ENCODE measurements at places on chromosomes 7 and 10.

DNA sequence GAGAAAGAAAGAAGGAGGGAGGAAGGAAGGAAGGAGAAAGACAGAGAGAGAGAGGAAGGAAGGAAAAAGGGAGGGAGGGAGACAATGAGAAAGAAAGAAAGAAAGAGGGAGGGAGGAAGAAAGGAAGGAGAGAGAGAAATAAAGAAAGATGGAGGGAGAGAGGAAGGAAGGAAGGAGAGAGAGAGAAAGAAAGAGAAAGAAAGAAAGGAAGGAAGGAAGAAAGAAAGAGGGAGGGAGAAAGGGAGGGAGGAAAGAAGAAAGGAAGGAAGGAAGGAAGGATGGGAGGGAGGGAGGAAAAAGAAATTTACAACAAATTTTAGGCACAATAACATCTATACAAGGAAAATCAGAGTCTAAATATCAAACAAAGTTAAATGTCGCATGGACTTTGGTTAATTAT, 332.6 kb upstream of the KLF6 start:
- DNase-seq: no peak

GRCh38 chr10:19168584-19168983, 120.0 kb downstream of the MALRD1 start:
- no peak for DNase-seq

DNA sequence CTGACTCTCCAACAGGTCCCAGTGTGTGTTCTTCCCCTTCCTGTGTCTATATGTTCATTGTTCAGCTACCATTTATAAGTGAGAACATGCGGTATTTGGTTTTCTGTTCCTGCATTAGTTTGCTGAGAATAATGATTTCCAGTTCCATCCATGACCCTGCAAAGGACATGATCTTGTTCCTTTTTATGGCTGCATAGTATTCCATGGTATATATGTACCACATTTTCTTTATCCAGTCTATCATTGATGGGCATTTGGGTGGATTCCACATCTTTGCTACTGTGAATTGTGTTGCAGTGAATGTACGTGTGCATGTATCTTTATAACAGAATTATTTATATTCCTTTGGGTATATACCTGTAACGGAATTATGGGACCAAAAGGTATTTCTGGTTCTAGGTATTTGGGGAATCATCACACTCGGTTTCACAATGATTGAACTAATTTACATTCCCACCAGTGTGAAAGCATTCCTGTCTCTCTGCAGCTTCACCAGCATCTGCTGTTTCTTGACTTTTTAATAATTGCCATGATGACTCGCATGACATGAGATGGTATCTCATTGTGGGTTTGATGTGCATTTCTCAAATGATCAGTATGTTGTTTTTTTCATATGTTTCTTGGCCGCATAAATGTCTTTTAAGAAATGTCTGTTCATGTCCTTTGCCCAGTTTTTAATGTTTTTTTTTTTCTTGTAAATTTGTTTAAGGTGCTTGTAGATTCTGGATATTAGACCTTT, 60.2 kb downstream of the LSMEM1 start:
- DNase-seq: no peak

GRCh38 chr7:29080803-29081202, 65.5 kb downstream of the CPVL start:
- peak; percentile 10 for DNase-seq

GRCh38 chr10:49135575-49136313, 1.9 kb upstream of the FAM170B start:
- DNase-seq: peak; percentile 28

DNA sequence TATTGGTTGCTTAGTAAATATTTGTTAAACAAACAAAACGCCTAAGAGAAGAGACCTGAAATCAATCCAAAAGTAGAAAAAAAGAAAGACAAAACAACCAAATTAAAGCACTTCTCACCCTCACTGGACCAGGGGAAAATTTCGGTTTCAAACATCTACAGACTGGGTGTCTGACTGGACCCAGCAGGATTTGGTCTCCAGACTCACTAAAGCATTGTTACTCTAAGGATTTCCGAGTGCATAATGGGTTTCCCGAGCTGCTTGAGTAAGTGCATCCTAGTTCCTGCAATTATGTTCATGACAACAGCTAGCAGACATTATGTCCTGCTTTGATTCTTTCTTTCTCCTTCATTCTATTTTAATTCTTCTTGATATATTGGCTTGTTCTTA, 51.8 kb upstream of the FAM3C start:
- DNase-seq: no peak

DNA sequence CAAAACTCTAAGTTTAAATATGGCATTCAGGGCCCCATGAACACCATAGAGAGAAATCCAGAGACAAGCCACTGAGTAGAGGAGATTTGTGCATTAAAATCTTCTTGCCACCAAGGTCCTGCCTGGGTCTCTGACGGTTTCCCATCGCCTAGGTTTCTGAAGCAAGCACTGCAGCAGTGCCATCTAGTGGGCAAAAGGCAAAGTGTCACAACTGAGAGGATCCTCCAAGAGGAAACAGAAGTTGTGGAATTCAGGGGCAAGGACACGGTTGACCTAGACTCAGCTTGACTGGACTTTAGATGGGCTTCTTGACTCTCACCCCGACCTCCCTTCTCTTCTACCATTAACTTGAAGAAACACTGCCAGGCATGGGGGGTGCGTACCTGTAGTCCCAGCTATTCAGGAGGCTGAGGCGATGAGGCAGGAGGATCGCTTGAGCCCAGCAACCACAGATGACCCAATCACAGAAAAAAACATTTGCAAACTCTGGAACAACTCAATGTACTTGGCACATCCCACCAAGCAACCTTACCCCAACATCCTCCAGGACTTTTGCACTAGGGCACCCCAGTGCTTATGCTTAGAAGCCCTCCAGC, 604.1 kb downstream of the GALNT17 start:
- DNase-seq: peak; percentile 67

GRCh38 chr10:10096296-10096695, 921.4 kb upstream of the CELF2 start:
- DNase-seq: no peak

DNA sequence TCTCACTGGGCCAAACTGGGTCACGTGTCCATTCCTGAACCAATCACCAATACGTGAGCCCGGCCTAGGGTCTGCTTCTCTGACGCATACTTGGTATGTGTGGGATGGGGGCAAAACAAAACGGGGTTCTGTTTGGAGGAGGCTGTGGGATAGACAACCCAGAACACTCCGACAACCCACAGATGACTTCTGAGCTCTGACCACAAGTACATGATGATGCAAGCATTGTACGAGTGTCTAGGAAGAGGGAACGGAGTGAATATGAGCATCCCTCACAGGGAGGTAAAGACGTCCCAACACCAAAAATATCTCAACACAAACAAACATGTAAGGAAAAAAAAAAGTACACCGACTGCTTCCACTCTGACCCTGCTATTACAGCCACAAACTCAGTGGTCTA, 5.6 kb downstream of the DAGLB start:
- DNase-seq: no peak

DNA sequence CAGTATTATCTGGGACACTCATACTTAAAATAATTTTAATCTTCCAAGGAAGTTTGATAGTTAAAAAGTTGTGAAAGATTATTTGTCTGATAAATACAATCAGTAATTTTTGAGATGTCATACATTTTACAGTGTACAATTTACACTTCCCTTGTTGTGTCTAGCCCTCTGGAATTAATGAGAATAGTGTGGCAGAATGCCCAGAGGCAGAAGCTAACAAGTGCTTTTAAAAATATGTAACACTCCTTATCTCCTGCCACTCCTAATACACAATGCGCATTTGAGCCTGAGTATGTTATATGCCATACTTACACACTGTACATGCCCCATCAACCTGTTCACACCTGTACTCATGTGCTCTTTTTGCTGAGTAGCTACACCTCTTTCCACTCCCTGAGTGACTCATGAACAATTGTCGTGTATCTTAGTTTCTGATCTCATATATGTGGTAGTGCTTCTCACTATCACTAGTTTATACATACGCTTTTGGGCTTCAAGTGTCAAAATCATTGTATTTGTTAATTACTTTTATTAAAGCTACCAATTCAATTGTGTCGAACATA, 106.9 kb upstream of the GNAI1 start:
- DNase-seq: no peak

GRCh38 chr7:42961170-42961569, 29.0 kb downstream of the MRPL32 start:
- DNase-seq: peak; percentile 30

- DNase-seq: no peak
Measured at GRCh38 chr10:75477680-75478079, 46.3 kb downstream of the LRMDA start.

DNA sequence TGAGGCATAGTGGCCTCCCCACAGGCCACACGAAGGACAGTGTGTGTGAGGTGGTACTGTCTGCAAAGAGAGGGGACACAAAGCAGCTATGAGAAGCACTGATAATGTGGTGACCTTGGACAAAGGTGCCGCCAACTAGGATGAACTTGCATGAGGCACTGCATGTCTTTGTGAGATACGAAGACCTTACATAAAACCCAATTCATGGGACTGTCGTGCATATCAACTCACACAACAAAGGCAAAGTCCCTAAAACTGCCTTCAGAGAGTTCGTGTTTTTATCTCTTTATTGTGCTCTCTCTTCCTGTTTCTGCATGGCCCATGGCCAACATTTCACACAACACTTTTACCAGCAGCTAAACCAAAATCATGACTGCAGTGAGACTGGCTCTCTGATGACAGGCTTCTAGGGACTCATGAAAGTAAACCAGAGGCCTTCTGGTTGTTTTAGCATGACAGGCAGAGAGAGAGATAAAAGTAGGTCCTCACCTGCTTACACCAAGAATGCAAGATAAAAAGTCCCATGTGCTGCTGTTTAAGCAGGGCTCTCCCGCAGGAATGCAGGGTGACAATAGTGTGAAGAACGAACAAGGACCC, 347.8 kb downstream of the ELMO1 start:
- no peak for DNase-seq

DNA sequence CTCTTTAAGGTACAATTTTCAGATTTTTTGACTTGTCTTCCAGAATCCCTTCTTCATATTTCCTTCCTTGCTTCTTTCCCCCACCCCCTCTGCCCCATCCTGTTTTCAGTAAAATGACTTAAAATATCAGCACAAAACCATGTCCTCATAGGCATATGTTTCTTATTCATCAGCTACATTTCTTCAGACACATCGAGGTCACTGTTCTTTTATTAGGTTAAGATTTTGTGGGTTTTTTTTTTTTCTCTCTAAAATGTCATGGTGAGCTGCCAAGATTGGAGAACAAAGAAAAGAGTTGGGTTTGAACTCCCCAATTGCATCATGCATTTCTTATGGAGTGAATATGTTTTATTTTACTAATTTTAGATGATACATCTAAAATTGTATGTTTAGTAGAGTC, 35.8 kb downstream of the LAMB4 start:
- DNase-seq: peak; percentile 60

DNA sequence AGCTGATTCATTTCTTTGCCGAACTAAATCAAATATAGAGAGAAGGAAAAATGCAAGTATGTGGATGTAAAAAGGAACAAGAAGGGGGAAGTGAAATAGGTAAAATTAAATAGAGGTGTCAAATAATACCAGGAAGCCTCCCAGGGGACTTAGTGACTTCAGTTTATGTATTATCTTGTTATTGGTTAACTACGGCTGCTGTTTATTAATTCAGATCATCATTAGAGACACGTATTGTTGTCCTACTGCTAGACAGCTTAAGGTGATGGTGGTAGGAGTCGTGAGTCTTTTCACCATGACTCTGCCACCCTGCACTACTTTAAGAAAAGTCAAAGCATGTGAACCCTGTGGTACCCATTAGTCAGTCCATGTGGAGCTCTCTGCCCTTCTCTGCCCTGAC, 289.1 kb downstream of the PRKG1 start:
- DNase-seq: no peak

DNA sequence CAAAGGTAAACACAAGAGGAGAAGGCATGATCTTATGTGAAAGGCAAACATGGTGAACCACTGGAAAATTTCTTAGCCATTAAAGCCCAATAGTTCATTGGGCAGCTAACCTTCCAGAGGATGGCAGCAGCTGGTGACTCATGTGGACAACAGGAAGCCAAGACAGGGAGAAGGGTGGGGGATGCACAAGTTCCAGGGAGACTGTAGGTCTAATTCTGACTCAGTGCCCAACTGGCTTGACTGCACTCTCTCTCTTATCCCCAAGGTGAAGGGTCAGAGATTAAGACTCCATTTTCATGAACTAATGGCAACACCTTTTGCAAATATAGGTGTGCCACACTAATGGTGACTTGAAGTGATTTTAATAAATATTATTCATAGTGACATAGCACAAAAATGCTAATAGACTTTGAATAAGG, 47.9 kb upstream of the SLC35B4 start:
- DNase-seq: peak; percentile 37

DNA sequence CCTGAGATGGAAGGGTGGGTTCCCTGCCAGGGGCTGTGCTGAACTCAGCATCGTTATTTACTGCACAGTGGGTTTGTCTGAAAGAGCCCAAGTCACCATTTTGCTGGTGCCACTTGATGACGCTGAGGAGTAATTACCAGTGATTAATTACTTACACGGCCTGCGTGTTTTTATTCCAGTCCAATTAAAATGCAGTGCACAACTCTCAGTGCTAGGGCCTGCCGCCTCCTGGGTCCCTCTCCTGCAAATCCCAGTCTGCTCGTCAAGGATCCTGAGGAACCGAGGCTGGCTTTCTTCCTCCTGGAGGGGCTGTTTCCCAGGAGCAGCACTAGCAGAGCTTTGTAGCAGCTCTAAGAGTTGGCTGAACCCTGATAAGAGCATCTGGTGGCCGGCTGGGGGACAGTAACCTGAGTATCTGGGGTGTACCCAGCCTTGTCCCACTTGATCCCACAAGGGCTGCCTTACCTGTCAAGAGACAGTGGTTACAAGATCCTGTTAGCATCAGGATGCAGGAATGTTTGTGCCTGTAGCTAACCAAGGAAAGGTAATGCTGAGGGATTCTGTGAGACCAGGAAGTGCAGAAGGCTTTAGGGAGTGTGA, 45.1 kb upstream of the LRRC4 start:
- DNase-seq: no peak

DNA sequence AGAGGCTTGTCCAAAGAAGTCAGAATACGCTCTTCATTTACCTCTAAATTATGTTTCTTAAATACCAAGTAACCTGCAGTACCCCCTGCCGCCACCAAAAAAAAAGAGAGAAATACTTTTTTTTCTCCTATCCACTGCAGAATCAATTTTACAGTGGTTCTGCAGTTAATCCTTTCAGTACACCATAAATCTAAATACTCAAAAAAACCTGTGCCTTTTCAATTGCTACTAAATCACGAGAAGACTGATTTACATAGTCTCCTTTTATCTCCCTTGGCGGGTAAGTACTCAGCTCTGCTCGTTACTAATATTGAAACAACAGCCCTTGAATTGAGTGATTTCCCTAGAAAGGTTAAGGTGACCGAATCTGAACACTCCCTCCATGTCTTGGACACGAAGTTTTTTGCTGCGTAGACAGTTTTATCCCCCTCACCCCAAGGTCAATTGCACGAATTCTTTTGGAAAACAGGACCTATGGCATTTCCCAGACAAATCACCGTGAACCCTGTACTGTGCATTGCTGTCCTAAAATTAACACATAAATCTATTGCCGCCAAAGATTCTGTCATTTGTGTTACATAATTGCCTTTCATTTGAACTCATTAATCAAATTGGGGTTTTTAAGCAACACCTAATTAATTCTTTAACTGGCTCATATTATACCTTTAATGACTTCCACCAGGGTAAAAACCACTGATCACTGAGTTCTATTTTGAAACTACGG, 512 bp upstream of the VIM start:
- peak; percentile 82 for DNase-seq
